ENCODE measurements at places on chromosomes 6 and 20.

GRCh38 chr6:96816301-96816817 lies 20.9 kb downstream of the GPR63 start:
- DNase-seq, result no peak

DNA sequence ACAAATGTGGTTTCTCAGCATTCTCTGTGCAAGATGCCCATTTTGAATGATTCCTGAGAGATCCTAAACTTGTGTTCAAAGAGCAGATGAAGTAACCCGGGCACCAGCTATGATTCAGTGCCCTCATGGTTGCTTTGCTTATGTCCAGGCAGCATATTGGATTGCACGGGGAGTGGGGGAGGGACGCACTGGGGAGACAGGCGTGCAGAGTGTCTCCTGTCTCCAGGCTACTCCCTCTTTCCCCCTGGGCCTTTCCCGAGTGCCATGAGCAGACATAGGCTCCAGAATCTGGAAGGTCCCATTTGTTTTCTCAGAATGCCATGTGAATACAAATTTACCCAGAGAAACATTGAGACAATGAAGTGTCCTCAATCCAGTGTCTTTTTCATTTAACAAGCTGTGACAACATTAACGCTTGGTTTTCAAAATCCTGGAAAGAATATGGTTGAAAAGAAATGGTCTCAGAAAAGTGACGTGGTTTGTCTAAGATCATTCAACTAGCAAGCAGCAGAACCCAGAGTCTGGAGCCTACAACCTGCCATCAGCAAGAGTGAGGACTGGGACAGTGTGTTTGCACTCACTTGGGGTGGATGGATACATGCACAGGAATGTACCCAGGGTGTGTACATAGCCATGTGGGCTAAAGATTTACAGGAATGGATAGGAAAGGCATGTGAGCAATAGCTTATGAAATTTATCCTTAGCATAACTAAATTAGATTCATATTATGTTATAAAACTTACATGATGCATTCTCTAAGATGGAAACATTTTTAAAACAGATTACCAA lies 4.2 kb downstream of the SYNDIG1 start:
- DNase-seq, result no peak

GRCh38 chr6:17101422-17102257 lies at the start of gene STMND1:
Gene STMND1 (plus strand): TSS chr6:17102050. CDS start chr6:17102258, 208 bp downstream.
- no peak for DNase-seq

DNA sequence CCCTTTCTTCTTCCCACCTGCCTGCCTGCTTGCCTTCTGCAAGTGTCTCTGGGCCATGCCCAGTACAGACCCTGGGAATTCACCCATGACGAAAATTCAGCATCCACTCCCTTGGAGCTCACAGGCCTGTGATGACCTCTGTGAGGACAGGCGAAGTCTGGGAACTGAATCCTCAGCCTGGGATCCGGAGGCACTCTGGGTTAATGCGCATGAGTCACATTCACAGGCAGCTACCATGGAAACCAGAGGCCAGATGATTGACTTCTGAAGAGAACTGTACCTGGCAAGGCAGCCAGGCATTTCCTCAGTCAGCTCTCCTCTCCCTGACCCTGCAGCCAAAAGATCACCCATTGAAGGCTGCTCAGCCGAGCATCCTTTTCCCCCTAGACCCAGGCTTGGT lies 41.0 kb downstream of the SLC9A8 start:
- DNase-seq, result no peak

DNA sequence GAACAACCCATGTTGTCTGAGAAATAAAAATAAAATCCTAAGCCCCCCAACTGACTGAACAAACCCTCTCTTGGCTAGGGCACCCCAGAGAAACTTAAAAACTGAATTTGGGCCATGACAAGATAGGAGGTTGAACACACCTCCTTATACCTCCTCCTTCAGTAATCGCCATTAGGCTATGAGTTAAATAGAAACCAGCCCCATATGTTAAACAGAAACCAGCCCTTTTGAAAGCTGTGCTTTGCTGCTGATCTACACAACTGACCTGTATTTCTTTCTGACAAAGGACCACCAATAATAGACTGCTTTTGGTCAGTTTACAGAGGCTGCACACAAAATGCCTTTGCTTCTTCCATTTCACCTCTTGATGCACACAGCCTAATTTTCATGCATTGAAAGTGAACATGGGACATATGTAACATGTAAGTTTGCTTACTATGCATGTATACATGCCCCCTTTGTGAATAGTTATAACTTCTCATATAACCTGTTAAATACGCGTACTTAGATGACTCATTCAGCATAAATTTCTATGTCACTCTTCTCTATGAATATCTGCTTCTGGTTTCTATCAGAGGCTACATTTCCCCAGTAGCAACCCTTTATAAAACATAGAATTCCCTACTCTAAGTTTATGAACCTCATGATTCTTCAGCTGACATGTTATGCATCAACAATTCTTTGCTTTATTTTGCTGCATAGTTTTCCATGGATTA lies 462.9 kb downstream of the COL12A1 start:
- DNase-seq, result no peak

DNA sequence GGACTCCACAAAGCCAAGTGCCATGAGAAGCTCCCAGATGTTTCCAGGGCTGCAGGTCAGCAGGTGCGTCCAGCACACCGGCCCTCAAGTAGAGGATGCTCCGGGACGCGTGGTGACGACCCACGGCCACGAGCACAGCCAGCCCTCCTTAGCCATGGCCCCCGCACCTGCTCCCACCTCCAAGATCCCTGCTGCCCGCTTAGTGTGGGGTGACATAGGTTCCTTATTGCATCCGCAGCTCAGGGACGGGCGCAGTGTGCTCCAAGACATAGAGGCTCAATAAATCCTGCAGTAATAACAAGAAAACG lies 138.1 kb upstream of the RPS6KA2 start:
- DNase-seq, result no peak
